ENCODE measurements at places on chromosomes 6 and 20.

- DNase-seq: no peak
Observed at GRCh38 chr6:170289180-170289931, 1.5 kb downstream of the DLL1 start.

- no peak for DNase-seq
Observed at GRCh38 chr6:16305246-16305725, 66.9 kb downstream of the GMPR start.

- DNase-seq: no peak
Observed at GRCh38 chr6:85169189-85169588, 280.7 kb upstream of the NT5E start.

DNA sequence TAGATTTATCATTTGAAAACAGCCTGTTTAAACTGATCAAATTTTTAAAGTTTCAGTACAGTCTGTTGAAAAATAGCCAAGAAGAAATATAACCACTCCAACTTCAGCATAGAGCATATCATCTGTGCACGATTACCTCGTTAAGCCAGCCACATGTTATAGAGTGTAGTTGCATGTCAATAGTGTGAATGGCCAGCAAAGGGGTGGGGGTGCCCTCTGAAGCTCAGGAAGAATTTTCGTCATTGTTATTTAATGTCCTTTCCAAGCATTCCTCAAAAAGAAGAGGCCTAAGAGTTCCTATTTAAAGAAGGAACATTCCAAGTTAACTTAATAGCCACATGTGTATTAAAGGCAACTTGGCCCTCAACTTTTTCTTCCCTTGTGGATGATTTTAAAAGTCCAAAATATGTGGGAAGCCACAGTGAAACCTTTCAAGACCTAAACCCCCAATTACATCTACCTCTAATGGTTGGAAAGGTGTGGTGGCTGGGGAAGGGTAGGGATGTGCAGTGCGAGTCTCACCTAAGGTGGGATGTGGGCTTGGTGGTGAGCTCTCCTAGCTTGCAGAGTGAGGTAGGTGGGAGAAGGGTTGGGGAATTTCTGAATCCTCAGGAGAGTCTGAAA is 1.8 kb upstream of the CCN2 start:
- DNase-seq: no peak

GRCh38 chr6:132115714-132116366 is 164.7 kb upstream of the CCN2 start:
- no peak for DNase-seq

DNA sequence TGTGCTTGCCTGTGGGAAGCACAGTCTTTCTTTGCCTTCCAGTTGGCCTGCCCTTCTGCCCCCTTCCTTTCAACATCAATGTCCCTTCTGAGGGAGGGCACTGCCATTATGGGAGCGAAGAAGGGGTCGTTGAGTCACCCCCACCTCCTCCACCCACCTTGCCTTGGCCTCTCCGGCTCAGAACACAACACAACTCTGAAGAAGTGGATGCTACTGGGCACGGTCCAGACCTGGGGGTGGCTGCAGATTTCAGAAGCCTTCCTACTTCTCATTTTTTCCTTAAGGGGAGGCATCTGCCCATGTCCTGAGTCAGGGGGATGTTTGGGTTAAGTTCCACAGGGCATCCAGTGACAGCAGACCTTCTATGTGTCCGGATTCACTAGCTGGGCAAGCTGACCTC is 72.1 kb downstream of the GFOD1 start:
- no peak for DNase-seq

All from retinal pigment epithelial cell (primary cell).